Erythroblast (primary cell): ENCODE measurements at places on chromosomes 16 and 17.

- DNase-seq: no peak
Observed at GRCh38 chr16:28188085-28188916, 23.5 kb downstream of the XPO6 start.

GRCh38 chr17:35433075-35433894 is 985 bp upstream of the SLFN12 start:
- DNase-seq: peak; percentile 57

DNA sequence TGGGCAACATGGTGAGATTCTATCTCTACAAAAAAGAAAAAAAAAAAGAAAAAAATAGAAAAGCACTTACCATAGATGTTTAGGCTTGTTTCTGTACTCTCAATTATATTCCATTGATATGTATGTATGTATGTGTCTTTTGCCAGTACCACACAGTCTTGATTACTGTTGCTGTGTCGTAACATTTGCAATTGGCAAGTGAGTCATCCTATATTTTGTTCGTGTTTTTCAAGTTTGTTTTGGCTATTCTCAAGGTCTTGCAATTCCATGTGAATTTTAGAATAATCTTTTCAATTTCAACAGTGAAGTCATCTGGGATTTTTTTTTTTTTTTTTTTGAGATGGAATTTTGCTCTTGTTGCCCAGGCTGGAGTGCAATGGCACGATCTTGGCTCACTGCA is 19.3 kb downstream of the SPECC1 start:
- peak; percentile 6 for DNase-seq

DNA sequence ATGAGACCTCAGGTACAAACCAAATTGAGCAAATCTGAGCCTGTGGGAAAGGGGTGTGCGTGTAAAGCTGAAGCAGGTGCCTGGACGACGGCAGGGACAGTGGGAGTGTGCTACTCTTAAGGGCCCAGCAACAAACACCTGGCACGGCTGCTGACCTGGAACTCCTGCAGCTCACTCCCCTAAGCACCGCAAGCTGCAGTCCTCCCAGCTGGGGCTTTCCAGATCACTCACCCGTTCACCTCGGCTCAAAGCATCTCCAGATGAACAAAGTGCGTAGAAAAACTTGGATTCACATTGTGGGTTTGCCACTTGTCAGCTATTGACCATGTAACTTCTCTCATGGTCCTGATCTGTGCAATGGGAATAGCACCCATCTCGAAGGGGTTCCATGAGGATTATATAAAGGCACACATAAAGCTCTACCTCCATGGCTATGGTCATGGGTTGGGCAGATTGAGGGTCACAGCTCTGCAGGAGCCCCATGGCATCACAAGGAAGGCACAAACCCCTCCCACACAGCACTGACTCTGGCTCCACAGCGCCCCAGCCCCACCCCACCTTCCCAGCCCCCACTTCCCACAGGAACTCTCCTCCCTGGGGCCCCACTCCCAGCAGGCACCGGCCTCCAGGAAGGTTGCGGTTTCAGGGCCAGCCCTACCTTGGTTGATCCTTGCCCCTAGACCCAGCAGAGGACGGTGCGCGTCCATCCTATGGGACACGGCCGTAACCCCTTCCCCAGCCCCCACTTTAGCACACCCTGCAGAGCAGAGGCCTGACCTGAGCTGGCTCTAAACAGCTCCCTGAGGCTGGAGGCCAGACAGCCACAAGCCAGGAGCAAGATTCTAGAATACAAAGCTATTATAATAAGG is 21.9 kb downstream of the ST3GAL2 start:
- no peak for DNase-seq

- no peak for DNase-seq
Observed at GRCh38 chr17:8735336-8735939, 9.2 kb downstream of the CCDC42 start.

GRCh38 chr17:5467416-5467815 is 1.4 kb downstream of the DHX33 start:
- DNase-seq: no peak

GRCh38 chr16:566475-567372 is at the start of gene NHLRC4:
Gene NHLRC4 (plus strand): TSS chr16:567005. CDS start chr16:568048, 1,043 bp downstream.
- DNase-seq: peak; percentile 93

DNA sequence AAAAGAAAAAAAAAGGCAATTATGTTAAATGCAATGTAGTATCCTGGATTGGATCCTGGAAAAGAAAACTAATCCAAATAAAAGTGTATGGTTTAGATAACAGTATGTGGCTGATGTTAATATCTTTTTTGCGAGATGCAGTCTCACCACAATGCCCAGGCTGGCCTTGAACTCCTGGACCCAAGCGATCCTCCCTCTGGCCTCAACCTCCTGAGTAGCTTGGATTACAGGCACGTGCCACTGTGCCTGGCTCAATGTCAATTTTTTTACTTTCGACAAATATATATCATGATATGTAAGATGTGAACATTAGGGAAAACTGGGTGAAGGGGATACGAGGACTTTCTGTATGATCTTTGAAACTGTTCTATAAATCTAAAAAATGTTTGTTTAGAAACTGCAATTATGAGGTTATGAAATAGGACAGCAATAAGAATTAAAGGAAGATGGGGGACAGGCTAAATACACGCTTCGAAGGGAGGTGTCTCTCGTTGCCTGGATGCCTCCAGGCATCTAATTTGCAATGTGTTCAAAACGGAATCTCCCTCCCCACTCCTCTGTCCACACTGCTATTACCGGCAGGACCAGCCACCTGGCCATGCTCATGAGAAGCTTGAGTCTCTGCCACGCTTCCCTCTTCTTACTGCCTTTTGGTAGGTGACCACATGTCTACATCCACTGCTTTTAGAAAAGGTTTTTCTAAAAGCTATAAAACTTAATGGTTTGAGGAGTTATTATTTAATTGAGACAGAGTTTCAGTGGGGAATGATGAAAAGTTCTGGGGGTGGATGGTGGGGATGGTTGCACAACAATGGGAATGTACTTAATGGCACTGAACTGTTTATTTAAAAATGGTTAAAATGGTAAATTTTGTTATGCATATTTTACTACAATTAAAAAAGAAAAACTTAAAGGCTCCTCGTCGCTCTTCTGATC is 15.2 kb downstream of the UBE2O start:
- no peak for DNase-seq

DNA sequence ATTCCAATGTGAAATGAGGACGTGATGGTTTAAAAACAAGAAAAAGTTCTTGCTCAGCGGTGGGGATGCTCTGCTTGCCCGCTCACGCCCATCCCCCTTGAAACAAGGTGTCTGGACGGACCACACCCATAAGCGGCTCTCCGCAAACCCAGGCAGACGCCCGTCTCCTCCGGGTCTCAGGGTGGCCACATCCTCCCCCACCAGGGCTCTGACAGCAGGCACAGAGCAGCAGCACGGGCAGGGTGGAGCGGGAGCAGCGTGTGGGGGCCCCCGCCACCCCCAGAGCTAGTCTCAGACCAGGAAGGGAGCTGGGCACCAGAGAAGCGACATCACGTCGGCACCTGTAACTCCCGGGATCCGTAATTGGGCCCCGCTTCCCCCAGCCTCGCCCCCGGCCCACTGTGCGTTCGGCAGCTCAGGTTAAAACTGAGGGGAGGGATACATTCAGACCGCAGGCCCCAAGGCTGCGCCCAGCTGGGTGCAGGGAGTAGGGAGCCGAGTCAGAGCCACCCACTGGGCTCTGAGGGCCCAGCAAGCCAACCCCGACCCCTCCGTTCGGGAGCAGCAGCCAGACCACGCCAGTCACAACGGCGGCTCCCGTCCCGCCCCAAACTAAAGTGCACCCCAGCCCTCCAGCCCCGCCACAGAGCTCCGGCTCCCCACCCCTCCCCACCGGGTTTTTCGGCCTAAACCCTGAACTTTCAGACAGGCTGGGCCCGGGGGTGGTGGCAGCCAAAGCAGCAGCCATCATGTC is 22.0 kb downstream of the CLUH start:
- DNase-seq: no peak

GRCh38 chr17:44788139-44788538 is 29.4 kb downstream of the ADAM11 start:
- no peak for DNase-seq

GRCh38 chr17:78474614-78475146 is 96.2 kb downstream of the PGS1 start:
- no peak for DNase-seq

DNA sequence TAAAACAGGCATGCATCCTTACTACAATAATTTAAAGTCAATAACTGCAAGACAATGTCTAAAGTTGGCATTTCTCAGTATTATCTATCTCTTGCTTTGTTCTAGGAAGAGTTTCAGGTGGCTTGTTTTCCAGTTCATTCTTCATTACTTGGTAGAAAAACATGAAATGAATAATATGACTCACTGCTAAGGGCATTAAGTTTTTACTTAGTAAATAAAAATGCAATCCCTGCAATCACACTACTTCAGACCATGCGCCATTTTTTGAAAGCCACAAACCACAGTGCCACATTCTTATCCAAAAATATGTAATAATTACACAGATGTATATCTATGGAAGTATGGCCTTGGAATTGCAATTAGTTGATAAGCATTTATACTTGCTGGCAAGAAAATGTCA is 55.4 kb downstream of the CREBBP start:
- DNase-seq: no peak

DNA sequence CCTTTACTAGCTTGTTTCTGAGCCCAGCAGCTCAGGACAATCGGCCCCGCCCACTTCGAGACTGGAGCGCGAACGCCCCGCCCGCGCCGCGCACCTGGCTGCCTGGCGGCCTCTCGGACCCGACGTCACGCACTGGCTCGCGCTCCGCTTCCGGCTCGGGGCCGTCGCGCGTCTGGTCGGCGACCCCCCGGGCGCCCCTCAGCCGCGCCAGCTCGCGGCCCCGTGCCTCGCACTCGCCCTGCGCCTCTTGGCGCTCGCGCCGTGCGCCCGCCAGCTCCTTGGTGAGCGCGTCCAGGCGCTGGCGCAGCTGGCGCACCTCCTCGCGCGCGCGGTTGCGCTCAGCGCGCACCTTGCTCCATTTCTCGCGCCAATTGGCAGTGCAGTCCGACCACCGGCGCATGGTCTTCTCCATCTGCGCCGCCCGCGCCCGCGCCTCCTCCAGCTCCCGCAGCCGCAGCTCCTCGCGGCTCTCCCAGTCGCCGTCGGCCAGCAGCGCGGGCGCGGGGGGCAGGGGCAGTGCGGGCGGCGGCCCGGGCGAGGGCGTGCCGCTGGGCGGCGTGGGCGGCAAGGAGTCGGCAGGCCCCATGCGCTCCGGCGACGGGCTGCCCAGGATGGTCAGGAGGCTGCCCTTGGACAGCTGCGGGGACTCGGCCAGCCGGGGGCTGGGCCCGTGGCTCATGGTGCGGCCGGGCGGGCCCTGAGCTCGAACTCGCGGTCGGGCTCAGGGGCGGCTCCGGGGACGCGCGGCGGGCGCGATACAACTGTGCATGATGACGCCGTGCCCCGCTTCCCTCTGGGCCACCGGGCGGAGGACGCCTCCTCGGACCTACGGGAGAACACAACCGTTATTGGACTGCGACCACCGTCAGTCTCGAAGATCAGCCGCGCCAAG is 7.6 kb downstream of the CCDC102A start:
- no peak for DNase-seq

DNA sequence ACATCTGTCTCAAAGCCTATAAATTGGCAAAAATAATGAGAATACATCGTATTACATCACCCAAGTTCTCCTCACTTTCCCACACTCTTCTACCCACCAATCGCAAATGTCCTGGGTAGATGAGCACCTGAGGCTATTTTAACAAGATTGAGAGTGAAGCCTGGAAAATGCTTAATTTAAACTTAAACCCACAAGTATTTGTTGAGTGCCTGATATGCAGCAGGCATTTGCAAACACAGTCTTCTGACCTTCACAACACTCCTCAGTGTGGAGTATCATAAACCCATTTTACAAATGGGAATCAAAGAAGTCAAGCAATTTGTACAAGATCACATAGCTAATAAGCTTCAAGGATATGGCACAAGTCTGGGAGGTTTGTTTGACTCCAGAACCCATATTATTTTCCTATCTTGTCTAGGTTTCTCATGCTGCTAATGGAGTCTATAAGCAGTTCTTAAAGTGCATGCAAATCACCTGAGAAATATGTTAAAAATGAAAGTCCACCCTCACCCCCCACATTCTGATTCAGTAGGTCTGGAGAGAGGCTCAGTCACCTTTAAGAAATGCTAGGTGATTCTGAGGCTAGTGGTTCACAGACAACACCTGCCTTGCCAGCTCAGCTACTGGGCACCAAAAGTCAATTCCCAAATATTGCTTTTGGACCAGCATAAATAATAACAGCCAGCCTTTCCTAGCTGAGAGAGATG is 34.9 kb upstream of the CCL2 start:
- no peak for DNase-seq

DNA sequence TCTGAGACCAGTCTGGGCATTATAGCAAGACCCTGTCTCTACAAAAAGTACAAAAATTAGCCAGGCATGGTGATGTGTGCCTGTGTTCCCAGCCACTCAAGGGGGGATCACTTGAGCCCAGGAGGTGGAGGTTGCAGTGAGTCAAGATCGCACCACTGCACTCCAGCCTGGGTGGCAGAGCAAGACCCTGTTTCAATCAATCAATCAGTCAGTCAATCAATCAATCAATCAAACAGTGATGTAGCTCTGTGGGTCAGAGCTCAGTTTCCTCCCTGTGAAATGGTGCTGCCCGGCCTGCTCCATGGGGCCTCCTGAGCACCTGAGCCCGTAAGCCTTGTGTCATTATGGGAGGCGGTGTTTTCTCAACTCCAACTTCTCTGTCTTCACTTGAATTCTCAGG is 167.1 kb upstream of the CIBAR2 start:
- no peak for DNase-seq

GRCh38 chr17:75242461-75243042 is 18.9 kb downstream of the GGA3 start:
- DNase-seq: no peak

DNA sequence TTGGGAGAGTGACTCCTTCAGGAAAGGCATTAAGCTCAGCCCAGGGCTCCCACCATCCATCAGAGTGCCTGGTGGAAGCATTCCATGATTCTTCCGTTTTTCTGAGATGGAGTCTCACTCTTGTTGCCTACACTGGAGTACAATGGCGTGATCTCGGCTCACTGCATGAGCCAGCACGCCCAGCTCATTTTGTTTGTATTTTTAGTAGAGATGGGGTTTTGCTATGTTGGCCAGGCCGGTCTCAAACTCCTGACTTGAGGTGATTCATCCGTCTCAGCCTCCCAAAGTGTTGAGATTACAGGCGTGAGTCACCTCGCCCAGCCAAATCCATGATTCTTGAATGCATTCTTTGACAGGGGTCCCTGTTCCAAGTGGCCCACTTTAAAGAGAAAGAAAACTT is 23.1 kb downstream of the MIS12 start:
- no peak for DNase-seq
